ENCODE measurements at places on chromosomes 4 and X.
A peak's percentile ranks its signal among the peaks of the same experiment; 100 is the strongest.

- no peak for DNase-seq
Observed at GRCh38 chr4:21801661-21802385, 146.7 kb downstream of the KCNIP4 start.

GRCh38 chr4:53537606-53538005 is 53.7 kb downstream of the LNX1 start:
- DNase-seq, result no peak

- DNase-seq, result no peak
Observed at GRCh38 chr4:70405765-70406164, 8.0 kb downstream of the OPRPN start.

DNA sequence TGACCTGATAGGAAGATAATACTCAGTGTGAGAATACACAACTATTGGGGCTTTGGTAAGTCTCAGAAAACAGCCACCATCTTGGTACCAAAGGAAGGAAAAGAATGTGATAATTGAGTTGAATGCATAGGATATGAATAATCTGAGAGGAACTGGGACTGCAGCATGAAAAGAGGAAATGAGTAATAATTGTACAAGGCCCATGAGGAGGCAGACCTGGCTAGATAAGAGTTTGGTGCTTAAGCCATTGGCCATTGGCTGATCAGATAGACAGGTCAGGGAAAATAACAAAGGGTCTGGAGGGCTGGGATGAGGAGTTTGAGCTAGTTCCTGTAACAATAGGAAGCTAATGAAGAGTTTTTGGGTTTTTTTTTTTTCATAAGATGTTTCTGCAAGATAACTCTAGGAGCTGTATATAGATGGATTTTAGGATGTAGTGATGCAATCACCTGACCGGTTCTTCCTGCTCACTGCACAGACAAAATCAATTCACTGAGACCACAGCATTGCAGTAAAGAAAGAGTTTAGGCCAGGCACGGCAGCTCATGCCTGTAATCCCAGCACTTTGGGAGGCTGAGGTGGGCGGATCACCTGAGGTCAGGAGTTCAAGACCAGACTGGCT is 5.3 kb upstream of the TRMT2B start:
- DNase-seq, result peak; percentile 83

DNA sequence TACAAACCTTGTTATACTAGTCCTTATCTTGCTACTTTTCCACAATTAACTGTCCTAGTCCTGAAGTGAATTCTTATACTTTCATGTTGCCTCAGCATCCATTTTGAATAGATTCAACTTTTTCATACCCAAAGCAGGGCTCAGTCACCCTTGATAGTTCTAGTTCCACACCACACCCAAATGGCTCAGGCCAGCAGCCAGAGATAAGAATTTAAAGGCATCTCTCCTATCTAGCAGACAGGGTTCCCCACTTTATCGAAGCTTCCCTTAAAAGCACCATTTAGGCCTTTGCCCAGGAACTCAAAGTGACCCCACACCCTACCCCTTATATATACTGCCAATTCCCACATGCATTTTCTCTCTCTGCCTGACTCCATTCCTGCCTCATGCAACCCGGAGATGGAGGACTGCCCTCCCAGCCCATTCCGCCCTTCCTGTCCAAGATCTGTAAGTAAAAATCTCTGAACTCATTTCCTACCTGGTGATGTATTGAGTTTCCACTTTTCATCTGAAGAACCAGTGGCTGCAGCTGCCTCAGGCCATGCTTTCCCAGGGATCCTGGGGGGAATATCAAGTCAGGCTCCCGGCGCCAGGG is 63.7 kb upstream of the TXK start:
- no peak for DNase-seq

DNA sequence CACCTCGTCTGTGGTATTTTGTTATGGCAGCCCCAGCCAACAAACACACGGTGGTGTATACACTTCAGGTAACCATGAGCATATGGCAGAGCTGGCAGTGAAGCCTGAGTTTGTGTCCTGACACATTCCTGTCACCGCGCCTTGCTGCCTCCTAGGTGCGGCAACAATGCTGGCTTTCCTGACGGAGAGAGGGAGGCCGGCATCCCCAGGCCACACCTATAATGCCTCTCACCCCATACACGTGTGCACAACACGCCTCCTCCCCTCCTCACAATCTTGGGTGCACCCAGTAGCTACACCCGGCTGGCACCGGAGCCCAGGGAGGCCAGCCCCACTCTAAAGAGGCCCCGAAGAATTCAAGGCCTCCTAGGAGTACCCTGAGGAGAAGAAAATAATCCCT is 158.5 kb downstream of the NSUN7 start:
- DNase-seq, result no peak

- DNase-seq, result no peak
Observed at GRCh38 chr4:7132730-7133582, 59.4 kb upstream of the SORCS2 start.

DNA sequence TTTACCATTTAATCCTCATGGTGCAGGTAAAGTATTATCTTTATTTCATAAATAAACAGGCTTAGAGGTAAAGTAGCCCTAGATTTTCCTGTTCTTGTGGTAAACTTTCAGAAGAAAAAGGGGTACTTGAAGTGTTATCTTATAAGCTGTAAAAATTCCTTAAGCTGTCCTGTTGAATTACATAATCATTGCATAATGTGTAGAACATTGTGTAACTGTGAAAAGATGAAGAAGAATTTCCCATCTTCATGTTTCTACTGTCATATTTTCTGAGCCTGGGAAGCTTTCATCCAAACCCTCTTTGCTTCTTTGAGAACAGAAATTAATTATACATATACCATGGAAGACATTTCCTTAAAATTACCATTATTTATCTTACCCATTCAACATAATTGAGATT is 90.5 kb downstream of the ELOVL6 start:
- DNase-seq, result no peak

GRCh38 chrX:40736170-40736505 is 796 bp upstream of the MED14 start:
- DNase-seq, result no peak

DNA sequence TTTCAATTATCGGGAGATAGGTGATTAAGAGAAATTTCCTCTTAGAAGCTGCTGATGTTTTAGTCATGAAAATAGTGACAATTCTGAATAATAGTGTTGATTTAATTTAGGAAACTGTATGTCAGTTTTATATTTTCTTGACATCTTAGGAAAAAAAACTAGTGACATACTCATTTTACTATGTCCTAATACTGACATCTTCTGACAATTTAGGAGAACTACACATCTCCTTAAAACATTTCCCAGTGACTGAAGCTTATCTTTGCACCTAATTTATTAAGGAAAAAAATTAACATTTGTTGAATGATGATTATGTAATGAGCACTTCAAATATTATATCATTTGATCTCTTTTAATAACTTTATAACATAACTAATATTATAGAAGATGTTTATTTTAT is 42.0 kb upstream of the RBMXL3 start:
- DNase-seq, result peak; percentile 37
